Fibroblast of the conjunctiva (primary cell): ENCODE measurements at places on chromosomes 5 and 9.

DNA sequence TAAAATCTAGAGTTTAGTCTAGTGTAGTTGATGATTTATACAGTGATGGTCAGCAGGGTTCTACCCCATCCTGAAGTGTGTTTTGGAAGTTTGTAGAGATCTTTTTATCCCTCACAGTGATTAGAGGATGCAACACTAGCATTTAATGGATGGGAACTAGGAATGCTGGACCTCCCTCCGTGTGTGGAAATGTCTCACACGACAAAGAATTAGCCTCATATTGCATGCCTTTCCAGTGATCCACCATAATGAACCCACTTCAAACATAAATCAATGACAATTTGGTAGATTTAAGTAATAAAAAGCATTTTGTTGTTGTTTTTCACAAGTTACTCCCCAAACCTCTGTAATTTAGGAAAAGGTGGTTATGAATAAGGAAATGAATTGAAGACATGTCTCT lies 82.5 kb upstream of the LMNB1 start:
- DNase-seq = no peak

- no peak for DNase-seq
Measured at GRCh38 chr5:175162036-175162435, 281.9 kb downstream of the DRD1 start.

DNA sequence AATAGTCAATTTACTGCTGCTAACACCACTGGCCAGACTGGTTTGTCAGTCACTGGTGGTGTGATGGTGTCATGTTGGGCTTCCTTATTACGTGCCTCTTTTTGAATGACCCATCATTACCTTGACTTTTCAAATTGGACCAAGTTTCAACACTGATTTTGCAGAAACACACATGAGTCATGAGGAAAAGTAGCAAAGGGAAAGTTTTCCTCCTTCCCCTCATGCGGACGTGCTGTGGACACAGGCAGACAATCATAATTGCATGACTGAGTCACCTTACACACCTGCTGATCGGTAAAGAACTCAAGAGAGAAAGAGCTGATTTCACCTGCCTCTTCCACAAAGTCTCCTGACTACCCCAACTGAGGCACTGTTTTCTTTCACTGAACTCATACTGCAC lies 324.5 kb downstream of the ARRDC3 start:
- DNase-seq = no peak

DNA sequence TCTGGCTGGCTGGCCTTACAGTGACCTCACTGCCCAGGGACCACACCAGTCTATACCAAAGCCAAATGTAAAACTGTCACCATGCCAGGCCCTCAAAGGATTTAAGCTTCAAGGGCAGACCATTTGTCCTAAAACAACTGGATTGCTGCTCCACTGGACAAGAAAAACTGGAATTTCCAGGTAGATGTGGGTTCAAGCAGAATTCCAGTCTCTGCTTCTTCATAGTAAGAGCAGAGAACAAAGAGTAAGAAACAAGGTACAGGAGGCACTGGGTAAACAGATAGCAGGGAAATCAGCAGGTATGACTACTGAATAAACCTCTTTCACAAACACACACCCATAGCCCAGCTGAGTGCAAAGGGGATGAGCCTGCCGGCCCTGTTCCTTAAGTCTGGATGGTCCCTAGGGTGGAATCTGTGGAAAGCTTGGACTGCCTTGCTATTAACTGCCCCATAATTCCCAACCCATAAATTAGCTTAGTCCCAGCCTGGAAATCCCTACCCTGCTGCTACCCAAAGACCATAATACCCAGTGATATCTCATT lies 5.5 kb downstream of the B4GALT1 start:
- DNase-seq = no peak

GRCh38 chr9:21801683-21802417 lies 586 bp upstream of the MTAP start:
- DNase-seq = peak; percentile 46

DNA sequence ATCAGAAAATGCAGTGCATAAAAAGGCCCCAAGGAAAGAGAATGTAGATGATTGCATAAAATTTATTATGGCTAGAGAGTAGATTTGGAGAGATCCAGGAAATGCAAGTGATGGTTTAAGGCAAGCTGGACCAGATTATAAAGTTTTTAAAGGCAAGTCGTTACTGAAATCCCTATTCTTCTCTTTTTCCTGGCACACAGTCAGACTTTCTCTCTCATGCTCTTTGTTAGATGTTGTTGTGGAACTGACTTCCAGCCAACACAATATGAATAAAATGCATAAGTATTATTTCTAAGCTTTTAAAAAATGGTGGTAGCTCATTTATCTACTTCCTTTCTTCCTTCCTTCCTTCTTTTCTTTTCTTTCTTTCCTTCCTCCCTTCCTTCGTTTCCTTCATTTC lies 1085.4 kb upstream of the CDH6 start:
- DNase-seq = no peak

DNA sequence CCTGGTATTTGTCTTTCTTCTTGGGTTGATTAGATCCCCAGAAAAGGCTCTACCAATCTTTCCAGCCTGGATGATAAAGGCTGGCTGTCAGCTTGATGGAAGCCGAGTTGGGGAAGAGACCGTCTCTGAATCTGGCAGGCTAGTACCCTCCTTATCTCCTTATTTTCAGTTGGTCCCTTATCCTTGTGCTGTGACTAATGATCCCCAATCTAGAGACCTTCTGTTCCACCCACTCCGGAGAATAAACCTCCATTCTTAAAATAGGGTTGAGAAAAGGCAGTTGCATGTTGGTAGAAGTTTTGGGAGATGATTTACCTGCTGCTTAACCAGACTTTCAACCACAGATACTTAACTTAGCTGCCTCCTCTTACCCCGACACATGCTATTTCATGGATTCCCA lies 52.3 kb downstream of the PRKACG start:
- DNase-seq = no peak

DNA sequence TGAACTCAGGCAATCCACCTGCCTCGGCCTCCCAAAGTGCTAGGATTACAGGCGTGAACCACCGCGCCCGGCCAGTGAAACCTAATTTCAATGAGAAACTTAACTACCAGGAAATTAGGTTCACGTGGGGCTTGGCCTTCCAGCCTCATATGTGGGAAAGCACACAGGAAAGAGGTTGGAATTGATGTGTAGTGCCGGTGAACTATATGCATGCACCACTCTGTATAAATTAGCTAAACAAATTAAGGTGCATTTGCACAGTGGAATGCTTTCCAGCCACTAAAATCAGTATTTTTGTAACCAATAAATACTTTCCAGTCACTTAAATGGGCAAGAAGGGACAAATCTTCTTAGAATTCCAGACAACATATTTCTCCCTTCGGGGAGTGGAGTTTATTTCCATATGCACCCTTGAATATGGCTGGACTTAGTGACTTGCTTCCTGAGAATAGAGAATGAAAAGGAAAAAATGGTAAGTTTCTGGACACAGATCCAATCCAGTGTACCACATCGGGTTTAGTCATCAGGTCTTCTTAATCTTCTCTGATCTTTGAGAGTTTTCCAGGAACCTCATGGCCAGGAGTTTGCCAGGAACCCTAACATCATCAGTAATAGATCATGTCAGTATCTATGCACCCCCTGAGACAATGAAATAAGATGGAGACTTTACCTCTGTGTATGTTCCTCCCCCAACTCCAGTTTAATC lies 24.9 kb downstream of the ATOX1 start:
- no peak for DNase-seq

- DNase-seq = peak; percentile 14
Measured at GRCh38 chr5:174610968-174611367, 113.4 kb upstream of the MSX2 start.

GRCh38 chr5:143516249-143516648 lies 112.8 kb upstream of the NR3C1 start:
- DNase-seq = peak; percentile 23

- no peak for DNase-seq
Measured at GRCh38 chr5:176337913-176338312, 23.7 kb downstream of the KIAA1191 start.

- no peak for DNase-seq
Measured at GRCh38 chr5:90528601-90529193, 687 bp downstream of the LYSMD3 start.

- no peak for DNase-seq
Measured at GRCh38 chr9:114039484-114039883, 38.6 kb downstream of the AMBP start.

- no peak for DNase-seq
Measured at GRCh38 chr9:98329904-98330303, 74.5 kb upstream of the TBC1D2 start.

DNA sequence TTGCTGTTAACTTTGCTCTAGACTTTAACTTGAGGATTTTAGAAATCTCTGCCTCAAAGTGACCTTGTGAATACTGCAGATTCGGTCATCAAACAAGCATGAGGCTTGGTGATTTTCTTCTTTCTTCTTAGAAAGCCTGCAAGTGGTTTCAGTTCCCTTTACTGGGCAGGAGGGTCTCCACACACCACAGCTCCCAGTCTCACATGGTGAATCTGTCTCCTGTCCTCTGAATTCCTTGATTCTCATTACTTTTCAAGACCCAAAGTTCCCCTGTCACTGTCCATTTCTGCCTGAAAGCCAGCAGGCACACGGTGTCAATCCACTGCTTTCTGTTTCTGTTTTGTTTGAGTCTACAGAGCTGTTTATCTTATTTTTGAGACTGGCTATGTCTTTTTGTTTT lies 14.1 kb downstream of the HSPB3 start:
- DNase-seq = no peak

- DNase-seq = no peak
Measured at GRCh38 chr9:129487658-129488483, 133.0 kb downstream of the C9orf50 start.

- peak; percentile 92 for DNase-seq
Measured at GRCh38 chr5:128782446-128782845, 182.8 kb upstream of the SLC27A6 start.

- DNase-seq = no peak
Measured at GRCh38 chr5:72812488-72812887, 4.0 kb upstream of the TNPO1 start.

DNA sequence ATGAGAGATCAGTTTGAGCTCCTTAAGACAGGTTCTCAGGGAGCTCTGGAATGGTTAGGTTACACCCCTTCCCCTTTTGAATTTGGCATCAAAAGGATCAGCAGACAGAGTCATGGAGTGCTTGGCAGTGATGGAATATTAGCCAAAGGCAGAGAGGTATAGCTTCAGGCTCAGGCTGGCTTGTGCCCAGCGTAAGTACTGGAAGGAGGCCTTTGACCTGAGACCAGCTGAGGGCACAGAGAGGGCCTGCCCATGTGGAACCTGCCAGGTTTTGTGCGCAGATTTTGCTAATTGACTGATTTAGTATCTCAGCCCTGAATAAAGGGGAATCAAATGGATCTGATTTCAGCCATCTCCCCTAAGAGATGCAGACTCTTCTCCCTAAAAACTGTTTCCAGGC lies 81.5 kb downstream of the RGS3 start:
- DNase-seq = no peak

DNA sequence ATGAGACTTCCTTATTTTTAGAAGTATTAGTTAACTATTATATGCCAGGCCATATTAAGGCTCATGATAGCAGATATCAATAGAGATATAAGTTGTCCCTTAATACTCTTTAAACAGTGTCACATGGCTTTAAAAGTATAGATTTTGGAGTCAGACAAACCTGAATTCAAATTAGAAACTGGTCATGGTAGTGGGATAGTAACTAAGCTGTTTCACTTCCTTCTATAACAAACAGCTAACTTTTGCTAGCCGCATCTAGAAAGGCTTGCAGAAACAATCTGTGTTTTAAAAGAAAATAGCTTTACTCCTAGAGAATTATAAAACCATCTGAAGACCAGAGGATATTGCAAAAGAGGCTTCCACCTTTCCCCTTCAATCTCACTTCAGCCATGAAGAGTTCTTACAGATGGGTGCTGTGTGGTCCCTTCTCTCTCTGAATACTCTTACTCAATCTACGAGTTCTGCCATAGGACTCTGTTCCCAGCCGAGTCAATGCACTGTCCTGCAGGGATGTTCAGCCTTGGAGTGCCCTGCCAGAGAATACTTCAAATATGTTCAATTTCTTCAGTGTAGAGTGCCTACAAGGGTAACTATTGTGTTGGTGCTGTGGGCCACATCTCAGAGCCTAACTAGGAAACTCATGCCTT lies 810.2 kb downstream of the EFNA5 start:
- DNase-seq = no peak

- DNase-seq = no peak
Measured at GRCh38 chr5:163914910-163915309, 409.5 kb downstream of the MAT2B start.

DNA sequence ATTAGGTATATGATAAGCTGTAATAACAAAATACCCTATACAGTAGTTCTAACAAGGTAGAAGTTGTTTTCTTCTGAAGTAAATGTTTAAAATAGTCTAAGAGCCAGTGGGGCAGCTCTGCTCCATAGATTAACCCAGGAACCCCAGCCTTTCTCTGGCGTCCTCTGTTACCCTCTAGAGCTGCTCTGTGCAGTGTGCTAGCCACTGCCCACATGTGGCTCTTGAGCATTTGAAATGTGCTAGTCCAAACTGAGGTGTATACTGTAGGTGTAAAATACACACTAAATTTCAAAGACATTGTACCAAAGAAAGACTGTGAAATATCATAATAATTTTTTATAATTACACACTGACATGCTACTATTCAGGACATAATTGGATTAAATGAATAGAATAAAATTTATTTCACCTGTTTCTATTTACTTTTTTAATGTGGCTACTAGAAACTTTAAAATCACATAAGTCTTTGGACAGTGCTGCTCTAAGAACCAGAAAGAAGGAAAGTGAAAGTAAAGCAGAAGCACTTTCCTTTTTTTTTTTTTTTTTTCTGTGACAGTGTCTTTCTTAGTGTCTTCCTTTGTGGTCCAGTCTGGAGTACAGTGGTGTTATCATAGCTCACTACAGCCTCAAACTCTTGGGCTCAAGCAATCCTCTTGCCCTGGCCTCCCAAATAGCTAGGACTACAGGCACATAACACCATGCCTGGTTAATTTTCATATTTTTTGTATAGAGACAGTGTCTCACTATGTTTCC lies 39.3 kb downstream of the RAI14 start:
- no peak for DNase-seq

DNA sequence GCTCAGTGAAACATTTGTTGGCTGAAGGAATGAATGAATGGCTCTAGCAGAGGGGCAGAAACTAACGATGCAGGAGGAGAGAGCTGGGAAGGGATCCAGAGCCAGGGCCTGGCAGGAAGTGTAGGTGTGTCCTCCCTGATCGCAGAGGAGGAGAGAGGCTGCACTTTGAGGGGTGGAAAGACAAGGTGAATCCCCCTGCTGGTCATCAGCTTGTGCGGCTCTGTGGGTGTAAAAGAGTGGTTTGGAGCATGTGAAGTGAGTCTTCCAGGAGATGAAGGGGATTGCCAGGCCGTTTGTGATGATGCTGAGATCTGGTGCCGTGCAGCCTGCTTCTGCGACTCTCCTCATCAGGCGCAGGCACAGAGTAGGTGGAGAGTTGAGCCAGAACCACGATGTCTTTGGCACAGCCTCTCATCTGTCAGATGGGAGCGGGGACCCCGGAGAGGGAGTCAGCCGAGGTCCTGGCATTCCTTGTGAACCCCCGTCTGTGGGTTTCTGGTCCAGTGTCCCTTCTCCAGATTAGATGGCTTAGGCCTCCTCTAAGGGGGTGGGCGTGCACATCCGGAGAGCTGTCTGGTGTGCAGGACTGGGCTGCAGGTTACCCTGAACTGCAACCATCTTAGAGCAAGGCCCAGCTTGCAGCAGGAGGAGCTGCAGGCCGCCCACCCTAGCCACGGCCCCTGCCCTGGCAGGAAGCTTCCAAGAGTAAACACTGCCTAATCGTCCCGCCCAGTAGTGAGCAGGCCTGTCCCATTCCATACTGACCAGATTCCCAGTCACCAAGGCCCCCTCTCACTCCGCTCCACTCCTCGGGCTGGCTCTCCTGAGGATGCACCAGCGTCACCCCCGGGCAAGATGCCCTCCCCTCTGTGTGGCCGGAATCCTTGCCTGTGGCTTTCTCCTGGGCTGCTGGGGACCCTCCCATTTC lies at the start of gene ADAMTS13:
Gene ADAMTS13 (plus strand): TSS at position 753 of the 928 bp plus-strand sequence. CDS start 77 bp downstream, at position 830.
- DNase-seq = no peak

GRCh38 chr9:110950041-110950645 lies 88.1 kb downstream of the LPAR1 start:
- no peak for DNase-seq
